Cortex of kidney (tissue), 1 donor: ENCODE measurements at places on chromosomes 1 and 21.

DNA sequence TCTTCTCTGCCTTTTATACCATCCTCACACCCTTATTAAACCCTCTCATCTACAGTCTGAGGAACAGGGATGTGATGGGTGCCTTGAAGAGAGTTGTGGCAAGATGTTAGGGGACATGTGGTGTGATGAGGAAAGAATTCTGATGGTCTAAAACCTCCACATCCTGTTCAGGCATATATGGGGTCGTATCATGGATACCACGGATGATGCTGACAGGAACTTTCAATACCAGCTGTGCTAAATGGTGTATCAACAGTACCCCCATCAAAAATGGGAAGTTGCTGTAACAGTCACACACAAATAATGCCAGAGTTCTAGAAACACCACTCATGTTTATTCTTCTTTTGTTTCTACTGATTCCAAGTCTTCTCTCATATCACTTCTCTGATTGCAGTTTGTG, 12.9 kb downstream of the OR2T6 start:
- DNase-seq = no peak

- no peak for DNase-seq
These were observed 126.2 kb downstream of the PRRX1 start for GRCh38 chr1:170790175-170790574.

DNA sequence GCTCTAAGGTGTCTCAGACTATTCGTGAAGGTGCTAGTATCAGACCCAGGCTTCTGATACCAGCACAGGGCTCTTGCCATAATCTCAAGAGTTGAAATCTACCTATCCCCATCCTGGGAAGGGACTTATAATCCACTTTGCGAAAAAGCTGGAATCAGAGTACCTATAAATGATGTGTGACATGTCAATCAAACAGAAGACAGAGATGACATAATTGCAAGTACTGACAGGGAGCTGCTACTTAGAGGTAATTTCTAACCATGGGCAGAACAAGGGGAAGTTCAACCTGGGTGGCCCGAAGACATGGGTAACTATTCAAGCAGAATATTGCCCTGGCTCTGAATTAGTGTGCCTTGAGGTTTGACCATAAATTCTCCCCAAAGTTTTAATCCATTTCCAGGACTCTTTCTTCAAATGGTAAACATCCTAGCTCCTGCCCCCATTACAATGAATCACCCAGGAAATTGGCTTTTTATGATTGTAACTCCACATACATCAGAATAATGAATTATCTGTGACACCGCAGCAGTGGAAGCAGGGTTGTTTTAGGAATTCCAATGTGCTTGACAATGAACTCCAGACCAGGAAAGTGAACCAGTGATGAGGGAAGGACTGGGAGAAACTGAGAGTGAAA, 37.2 kb downstream of the KANK4 start:
- DNase-seq = no peak

- DNase-seq = no peak
These were observed 3.5 kb upstream of the AADACL4 start for GRCh38 chr1:12640237-12640957.

- DNase-seq = no peak
These were observed 54.5 kb upstream of the TIAM1 start for GRCh38 chr21:31398574-31398973.

GRCh38 chr1:44419901-44420300, 14.8 kb downstream of the RNF220 start:
- no peak for DNase-seq

DNA sequence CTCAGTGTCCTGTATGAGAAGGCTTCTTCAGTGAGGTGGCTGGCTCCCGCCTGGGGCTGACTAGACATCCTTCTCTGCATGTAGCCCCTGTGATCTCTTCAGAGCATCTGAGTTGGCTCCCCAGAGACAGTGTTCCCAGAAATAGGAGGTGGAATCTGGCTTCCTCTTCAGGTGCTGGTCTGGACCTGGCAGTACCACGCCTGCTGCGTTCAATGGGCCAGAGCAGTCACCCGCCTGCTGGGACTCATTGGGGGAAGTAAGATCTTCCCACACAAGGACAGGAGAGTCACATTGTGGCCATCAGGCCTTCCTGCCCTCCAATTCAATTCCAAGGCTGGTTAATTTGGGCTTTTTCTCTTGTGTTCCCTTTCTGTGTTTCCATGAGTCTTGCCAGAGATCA, 51.0 kb downstream of the ADARB1 start:
- DNase-seq = no peak

DNA sequence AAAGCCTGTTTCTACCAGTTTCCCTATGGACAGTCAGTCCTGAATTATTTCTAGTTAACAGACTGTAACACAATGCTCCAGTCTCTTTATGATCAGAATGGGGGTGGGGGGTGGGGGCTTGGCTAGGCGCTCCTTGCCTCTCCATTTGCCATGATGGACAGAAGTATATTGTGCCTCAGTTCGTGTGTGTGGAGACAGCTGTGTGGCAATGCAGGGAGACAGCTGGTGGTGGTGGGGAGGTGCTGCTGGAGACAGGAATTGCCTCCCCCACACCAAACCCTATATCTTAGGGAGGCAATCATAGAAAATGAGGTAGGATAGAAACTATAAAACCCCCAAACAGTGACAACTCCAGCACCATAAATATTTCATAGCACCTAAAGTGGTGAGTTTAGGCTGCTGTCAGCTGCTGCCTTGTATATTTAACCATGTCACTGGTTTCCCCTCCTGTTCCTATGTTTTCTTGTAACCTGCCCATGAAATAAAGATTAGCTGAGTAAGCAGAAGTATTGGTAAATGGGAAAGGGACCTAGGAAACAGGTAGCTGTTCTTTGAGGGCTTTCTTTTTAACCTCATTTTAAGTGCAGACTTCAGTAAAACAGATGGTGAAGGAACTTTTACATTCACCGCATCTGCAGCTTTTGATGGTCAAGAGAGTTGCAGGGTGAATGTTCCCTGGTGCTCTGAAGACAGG, 3.4 kb downstream of the PLXNA2 start:
- DNase-seq = no peak

DNA sequence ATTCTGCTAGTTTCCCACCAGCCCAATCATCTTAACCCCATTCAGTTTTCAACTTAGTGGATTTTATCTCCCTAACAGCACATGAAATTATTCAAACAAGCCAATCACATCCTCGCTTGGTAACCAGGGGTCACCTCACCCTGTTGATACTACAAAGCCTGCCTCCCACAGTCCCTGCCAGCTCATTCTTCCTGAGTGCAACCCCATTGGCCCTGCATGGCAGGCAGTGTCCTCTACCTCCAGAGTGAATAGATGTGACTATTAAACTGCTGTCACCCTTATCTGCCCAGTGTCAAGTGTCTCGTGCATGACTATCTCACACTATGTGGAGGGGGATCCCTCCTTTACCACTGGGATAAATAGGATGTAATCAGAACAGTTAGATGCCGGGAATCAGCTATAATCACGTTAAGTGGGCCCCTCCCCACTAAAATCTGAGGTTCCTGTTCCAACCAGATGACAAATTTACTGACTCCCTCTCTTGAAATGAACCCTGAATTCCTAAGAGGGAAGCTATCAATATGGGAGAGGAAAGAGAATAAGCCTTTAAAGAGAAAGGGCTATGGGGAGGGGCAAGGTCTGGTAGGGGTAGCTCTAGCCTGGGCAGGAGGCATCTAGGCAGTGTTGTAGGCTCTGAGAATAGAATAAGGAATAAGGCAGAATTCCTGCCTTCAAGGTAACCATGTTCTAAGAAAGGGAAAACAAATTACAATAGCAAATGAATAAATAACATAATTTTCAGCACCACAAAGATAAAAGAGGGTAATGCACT, 155.9 kb downstream of the SLC30A10 start:
- DNase-seq = no peak

GRCh38 chr1:87799451-87799850, 470.8 kb downstream of the LMO4 start:
- no peak for DNase-seq

DNA sequence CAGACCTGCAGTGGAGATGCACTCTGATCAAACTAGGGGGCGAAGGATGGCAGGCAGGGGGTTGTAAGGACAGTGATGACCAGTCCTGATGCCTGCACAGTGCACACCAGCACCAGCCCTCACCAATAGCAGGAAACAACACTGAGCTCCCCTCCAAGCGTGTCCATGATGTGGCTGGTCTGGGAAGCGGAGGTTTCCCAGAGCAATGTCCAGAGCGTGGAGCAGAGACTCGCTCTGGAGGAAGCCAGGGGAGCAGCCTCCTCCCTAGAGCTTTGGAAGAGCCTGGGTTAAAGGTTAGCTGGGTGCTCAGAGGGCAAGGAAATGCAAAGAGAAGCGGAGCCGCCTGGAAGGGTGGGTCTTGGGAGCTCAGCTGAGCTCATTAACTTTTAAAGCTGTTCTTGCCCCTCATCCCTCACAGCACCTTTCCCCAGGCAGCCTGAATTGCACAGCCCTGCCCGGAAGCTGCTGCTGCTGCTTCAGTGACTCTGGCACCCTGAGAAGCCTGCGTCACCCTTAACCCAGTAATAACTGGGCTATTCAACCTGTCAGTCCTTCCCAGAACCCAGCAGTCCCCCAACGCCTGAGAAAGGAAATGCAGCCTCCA, 162.2 kb upstream of the RAB4A start:
- DNase-seq = no peak

- DNase-seq = no peak
These were observed 28.4 kb downstream of the TNNT2 start for GRCh38 chr1:201349092-201349491.

DNA sequence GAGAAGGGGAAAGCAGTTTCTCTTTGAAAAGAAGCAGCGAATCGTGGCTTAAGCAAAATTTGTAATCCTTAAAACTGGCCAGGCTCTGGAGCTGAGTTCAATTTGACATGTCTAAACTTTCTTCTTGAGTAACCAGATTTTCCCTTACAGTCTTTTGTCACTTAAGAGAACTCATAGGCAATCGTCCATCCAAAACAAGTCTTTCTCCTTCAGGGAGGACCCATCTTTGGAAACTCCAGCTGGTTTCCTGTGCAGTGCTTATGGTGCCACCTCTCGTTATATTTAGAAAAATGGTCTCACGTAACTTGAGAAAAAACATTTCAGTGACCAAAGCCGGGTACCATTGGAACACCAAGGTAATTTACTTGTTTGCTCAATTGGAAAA, 1.8 kb upstream of the PTTG1IP start:
- no peak for DNase-seq

DNA sequence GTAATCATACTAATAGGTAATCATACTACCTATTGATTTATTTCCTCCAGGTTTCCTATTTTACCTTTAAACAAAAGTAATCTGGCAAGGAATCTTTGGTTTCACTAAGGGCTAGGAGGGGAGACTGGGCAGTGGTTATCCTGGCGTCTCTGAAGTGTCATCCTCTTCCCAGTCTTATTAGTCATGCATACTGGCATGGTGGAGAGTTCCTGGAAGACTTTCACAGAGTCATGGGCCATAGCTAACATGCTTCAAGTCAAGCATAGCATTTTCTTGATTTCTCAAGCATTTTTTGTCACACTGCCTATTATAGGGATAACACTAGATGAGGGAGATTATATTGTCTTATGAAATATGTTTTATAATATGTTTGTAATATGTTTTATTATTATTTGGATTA, 64.0 kb upstream of the ASB17 start:
- DNase-seq = no peak

- DNase-seq = no peak
These were observed 272.5 kb downstream of the RRAGC start for GRCh38 chr1:38586993-38587646.

DNA sequence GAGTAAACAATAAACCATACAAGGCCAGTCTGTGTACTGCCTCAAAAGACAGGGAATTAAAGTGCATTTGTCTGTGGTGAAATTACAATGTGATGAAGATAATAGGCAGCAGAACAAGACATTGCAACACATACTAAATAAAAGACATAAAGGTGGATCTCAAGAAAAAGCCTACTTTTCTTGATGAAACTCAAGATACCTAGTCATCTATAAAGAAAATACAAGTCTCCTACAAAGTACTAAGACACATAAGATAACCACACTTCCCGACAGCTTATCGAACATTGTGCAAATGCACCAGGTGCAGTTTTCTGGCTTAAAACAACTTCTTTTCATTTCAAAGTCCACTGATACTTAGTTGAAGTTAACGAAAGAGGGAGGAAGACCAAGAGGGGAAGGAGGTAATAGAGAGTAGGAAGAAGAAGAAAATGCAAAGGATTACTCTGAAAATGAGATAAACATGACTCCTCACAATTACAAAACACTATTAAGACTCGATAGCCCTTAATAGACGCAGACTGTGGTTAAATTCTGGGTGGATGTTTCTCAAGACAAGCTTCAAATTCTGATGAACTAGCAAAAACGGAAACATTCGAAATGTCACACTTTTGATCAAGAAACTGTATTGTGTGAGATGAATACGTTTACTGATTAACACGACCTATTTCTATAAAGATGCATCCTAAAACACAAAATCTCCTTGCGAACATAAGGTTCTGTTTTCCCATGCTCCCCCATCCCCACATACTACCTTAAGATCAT, 2.0 kb downstream of the HNRNPR start:
- no peak for DNase-seq

DNA sequence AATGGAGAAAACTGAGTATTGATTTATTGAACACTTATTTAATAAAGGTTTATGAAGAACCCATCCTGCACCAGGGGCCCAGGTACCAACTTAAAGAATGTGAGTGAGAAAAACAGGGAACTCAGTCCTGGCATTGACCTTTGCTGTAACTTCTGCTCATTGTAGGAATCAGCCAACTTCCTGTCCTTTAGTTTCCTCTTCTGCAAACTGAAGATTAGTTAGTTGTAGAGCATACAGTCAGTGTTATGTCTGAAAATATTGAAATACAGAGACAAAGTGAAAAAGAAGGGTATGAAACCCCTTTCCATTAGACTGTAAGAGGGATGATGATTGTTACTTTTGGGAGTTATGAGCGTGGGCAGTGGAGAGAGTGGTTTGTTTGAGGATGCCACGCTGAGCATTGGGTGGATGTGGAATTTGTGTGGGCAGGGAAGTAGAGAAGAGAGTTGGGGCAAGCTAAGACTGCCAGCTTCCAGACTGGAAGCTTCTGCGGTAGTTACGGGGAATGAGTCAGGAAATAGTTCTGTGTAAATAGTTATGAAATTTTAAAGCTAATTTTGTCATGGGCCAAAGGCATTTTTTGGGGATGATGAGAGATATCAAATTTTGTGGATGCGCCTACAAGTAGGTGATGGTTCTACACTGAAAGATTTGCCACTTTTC, 89.2 kb downstream of the GPR88 start:
- DNase-seq = no peak

- DNase-seq = no peak
These were observed 643 bp upstream of the MOB3C start for GRCh38 chr1:46617108-46617800.
